ENCODE measurements at places on chromosomes 12 and 14.

DNA sequence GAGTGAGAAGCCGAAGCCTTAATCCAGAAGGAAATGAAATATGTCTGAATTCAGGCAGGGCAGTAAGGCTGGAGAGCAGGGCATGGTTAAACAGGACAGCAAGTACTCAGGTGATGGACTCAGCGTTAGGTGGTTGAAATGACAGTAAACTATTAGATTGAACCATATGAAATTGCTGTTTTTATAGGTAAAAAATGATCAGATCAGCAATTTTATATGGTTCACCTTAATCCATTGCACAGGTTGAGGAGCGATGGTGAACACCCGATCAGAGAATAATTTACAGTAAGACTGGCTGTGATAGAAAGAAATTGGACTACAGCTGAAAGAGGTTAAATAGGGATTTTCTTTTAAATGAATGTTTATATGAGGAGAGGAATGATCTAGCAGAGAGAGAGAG, 56.6 kb downstream of the TTC6 start:
- no peak for DNase-seq

DNA sequence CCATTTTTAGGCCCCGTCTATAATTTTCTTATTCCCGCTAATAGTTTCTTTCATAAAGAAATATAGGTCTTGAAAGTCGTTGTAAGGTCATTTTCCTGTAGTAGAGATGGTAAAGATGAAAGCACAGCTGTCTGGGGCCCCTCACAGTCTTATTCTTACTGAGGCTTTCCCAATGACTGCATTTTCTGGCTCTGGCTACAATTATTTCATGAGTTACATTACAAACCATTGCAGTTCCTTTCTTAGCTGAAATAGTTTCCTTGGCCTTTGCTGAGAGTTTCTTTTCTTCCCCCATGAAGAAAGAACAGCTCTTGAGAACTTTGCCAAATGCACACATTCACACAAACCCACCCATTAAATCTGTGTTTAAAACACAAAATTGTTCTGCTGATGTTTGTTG, 113.0 kb downstream of the DYRK2 start:
- DNase-seq: no peak

GRCh38 chr14:22386924-22387775, 201.9 kb downstream of the DAD1 start:
- DNase-seq: no peak

GRCh38 chr12:6818222-6818621, 3.4 kb upstream of the GPR162 start:
- DNase-seq: no peak

DNA sequence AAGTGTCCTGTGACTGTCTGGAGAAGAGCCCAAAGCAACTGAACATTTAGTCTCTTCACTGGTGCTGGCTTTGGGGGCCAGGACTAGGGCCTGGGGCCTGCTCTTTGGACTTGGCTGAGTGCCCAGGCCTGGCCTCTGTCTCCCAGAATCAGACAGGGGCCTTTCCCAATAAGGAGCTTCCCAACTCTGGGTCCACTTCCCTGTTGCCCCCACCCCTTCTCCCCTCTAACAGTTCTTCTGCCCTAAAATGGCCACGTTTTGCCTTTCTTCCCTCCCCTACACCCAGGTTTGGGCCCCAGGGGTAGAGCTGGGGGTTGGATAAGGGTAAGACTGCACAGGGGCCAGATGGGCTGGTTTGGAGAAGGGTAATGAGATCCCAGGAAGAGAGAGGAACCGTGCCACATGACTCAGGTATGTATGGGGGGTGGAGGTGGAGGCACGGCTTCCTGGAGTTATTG, 10.0 kb upstream of the ITGA5 start:
- no peak for DNase-seq

- no peak for DNase-seq
These were observed 9.8 kb upstream of the PCNX1 start for GRCh38 chr14:70897464-70897863.

DNA sequence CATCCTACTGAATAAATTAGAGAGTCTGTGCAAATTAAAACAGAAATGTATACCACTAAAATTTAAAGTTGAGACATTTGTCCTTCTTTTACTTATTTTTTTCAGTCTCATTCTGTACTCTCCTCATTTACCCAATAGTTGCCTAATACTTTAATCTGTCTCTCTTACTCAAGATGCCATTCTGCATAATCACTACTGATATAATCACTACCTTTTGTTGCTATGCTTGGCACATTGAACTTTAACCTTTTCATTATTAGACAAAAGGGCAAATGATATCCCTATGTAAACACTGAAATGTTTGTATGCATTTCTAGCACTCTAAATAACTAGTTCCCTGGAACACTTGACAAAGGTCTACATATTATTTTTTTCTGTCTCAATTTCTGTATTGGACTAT, 1108.3 kb upstream of the FLRT2 start:
- DNase-seq: no peak

GRCh38 chr14:81450100-81450531, 50.0 kb upstream of the STON2 start:
- DNase-seq: no peak

- DNase-seq: no peak
These were observed 109.4 kb downstream of the SLC38A1 start for GRCh38 chr12:46159309-46159901.

Measured in activated CD4-positive, alpha-beta T cell treated with anti-CD3 and anti-CD28 coated beads, Interleukin-2, amount 50 U/mL, for 48 hours (primary cell).